ENCODE measurements at places on chromosomes 13 and 19.

DNA sequence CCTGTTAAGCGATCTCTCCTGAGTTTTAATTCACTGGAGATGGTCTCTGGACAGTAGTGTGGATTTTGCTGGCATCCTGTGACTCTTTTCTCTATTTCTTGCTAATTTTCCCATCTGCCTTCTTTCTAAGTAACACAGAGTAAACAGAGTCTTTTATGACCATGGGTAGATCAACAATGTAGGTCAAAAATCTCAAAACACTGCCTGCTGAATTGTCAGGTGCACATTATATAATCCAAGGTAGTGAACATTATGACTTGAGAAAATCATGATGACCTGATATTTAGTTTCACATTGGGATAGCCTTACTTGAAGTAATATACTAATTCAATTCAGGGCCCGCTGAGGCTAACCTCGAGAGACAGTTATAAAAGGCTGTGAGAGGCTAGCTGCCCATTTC is 180.7 kb downstream of the TDRD3 start:
- DNase-seq: no peak

GRCh38 chr19:54648129-54648528 is 14.7 kb upstream of the LILRB4 start:
- DNase-seq: no peak

DNA sequence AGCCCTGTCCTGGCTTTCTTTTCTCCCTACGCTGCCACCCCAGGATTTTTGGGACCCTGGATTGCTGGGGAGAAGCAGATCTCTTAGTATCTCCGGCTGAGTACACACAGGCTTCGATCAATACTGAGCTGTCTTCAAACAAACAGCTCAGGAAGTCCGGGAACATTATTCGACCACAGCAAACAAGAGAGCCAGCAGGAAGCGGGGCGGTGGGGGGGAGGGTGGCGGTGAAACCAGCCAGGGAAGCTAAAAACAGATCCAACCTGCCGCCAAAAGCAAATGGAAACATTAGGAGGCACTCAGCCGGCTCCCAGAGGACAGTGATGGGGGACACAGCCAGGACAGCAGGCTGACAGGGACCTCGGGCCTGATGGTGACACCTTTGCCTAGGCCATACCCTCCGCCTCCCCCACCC is 12.2 kb upstream of the BCAM start:
- DNase-seq: no peak

DNA sequence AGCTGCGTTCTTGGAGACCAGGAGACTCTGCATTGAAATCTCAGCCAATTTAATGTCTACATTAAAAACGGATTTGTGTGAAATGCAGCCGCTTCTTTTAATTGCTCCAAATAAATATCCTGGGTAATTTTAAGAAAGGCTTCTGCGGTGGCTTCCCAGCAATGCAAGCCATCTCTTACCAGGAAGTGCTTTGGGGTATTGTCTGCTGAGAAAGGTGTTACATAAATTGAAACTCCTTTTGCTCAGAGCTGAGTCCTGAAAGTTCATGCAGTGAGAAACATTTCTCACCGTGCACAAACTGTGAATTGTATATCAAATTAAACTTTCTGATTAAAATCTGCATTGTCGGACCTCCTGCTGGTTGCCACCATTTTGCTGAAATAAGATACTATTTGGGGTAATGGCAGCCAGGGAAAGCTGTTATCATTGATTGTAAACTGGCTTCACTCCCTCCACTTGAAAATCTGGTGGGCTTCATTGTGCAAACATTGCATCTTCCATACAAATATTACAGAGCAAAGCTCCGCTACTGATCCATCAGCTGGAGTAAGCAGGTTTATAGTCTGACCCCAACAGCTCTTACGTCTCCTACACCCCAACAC is 59.5 kb downstream of the ZIC5 start:
- no peak for DNase-seq

GRCh38 chr13:33135097-33135496 is 118.9 kb downstream of the KL start:
- no peak for DNase-seq

DNA sequence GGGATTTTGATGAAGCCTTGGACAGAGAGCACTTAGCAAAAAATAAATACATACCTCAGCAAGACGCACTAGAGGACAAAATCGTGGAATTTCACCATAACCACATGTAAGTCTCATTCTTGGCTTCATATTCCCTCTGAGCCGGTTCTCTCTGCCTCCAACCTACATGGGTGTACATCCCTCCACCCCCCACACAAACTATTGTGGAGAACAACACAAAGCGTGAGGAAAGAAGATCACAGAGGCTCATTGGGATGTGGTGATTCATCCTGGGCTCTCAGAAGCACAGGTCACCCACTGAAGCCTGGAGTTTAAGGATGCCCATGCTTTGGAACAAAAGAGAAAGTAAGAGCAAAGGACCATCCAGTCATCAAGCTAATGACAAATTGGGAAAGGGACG is 192.2 kb downstream of the STK24 start:
- DNase-seq: no peak

DNA sequence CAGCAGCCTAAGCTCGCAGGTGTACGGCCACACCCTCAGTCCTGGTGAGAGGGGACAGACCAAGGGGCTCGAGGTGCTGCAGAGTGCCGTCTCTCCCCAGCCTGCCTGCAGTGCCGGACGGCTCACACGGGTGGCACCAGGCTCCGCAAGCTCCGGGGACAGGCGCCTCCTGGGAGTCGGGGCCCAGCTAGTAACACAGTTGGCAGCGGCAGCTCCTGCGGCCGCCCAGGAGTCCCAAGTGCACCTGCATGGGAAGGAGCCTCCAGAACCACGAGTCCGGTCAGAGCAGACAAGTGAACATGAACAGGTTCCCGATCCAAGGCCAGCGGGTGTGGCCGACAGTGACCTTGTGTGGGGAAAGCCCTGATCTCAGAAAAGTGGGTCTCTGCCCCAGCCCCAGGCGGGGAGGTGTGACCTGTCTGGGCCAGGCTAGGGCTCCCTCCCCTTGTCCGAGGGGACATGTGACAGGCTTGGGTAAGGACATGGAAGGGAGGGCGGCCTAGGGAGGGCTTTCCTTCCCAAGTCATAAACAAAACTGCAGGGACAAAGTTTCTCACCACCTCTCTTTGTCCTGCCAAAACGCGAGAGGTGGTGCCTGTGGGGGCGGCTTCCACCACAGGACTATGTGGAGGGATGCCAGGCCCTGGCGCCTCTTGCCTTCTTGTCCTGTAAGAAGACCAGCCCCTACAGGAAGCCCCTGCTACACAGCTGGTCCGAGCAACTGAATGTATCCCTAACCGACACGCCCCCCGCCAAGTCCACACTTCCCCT is 46.5 kb downstream of the MLLT1 start:
- DNase-seq: no peak
